ENCODE measurements at places on chromosomes 7 and 10.

GRCh38 chr10:125451319-125451718 lies 231.6 kb downstream of the TEX36 start:
- DNase-seq = no peak

DNA sequence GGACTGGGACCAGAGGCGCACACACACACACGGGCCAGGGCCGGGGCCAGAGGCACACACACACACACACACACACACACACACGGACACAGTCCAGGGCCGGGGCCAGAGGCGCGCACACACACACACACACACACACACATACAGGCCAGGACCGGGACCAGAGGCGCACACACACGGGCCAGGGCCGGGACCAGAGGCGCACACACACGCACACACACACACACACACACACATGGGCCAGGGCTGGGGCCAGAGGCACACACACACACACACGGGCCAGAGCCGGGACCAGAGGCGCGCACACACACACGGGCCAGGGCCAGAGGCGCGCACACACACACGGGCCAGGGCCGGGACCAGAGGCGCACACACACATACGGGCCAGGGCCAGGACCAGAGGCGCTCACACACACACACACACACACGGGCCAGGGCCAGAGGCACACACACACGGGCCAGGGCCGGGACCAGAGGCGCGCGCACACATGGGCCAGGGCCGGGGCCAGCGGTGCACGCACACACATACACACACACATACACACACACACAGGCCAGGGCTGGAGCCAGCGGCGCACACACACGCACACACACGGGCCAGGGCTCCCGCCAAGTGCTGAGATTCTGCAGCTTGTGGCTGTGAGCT lies 268.8 kb downstream of the ELFN1 start:
- DNase-seq = no peak

DNA sequence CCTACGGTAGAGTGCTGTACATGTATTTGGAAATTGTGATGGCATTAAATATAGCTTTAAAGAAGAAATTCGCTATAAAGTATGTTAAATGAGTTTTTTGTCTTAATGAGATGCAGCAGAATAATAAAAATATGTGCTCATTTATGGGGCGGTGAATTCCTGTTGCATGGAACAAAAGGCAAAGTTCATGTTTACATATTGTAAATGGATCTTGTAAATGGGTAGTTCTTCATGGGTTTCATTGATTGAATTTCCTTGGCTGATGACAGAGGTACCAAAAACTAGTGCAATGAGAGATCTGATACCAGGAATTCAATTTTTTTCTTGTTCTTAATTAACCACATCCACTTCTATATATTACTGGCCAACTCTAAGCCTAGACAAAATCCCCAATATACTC lies 284.2 kb downstream of the SUGCT start:
- DNase-seq = no peak

DNA sequence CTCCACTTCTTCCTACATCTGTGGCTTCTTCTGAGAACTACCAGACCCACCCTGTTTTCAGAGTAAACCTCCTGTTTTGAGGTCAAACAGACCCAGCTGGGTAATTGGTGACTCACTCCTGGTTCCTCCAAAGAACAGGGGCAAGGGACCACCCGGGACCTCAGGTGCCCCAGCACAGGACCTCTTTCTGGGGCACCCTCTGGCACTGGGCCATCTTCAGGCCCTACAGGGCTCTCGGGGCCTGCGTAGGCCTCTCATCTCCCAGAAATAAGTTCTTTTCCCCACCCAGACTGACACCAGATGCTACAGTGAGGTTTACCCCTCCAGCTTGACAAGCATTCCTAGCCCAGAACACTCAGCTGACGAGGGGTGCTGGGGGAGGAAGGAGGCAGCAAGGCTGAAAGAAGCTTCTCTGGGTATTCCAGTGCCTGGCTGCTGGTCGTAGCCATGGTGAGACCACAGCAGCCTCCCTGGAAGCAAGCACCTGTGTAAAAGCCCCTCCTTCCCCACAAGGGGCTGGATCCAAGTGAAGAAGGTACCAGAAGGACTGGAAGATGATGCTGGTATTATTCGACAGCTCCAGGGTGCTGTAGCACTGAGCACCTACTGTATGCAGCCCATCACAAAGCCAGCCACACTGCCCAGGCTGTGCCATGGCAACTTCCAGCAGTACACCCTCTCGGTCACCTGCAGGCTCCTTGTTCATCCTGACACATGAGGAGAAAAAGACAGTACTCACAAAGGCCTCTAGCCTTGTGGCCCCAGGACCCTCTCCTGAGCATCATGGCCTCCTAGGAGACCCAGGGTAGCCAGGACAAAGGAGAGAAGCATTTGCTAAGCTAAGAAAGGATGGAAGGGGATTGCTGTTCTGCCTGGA lies 47.4 kb downstream of the ALOX5 start:
- DNase-seq = no peak

GRCh38 chr10:117609095-117609795 lies 66.7 kb downstream of the EMX2 start:
- no peak for DNase-seq

- DNase-seq = no peak
Observed at GRCh38 chr7:2720024-2720423, 32.0 kb downstream of the AMZ1 start.

DNA sequence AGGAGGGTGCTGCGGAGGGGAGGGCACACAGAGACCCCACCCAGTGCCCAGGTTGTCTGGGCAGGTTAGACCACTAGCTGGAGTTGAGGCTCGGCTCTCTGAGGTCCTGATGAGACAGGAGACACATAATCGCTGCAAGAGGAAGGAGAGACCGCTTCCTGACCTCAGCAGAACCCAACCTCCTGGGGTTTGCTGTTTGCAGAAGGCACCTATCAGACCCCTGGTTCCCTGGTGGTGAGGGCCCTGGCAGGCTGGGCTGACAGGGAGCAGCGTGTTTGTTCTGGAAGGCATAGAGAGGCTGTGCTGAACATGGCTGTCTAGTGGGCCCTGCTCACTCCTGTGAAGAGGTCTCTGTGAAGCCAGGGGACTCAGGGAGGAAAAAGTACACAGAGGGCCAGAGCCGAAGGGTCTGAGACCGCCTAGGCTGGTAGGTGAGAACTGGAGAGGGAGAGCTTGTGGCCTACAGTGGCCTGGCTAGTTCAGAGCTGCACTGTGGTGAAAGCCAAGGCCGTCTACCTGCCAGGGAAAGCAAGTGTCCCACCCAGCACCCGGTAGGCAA lies 39.4 kb upstream of the NPFFR1 start:
- DNase-seq = no peak

GRCh38 chr7:152924238-152924637 lies 164.7 kb downstream of the ACTR3B start:
- DNase-seq = no peak

DNA sequence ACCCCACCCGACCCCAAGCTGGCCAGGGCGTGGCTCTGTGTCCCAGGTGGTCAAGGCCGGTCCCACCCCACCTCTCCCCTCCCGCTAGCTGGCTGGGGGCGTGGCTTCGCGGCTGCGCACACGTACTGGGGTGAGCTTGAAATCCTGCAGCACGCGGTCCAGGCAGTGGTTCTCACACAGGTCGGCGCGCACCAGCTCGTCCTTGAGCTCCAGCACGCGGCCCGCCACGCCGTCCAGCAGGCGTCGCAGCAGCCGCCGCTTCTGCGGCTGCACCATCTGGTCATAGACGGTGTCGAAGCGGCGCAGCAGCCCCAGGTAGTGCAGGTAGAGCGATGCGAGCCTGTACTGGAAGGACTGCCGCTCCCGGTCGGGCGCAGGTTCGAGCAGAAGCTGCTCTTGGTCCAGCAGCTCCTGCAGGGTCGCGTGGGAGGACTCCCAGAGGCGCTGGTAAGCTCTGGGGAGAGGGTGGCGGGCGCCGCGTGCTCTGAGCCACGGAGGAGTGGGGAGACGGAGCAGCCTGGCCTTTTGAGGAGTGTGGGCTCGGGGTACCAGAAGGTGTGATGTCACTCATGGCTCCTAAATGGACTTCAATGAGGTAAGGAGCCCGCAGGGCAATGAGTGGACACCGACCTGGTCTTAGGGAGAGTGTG lies 5.8 kb downstream of the H2BK1 start:
- DNase-seq = no peak

GRCh38 chr10:20948686-20949327 lies 51.7 kb upstream of the NEBL start:
- no peak for DNase-seq

DNA sequence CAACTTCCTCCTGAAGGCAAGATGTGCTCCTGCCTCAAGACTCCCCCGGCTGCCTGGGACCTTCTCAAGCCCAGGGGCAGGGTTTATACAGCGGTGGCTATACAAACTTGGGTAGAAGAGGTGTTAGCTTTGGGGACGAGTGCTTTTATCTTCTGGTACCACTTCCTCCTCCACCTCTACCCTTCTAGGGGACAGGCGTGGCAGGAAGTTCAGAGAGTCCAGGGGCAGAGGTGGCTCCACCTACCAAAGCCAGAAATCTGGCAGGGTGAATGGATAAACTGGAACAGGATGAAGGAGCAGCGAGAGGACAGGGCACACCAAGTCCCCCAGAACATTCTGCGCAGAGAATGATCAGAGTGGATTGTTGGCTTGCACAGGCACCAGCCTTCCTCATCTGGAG lies 24.0 kb upstream of the TM9SF3 start:
- DNase-seq = no peak

- DNase-seq = no peak
Observed at GRCh38 chr10:72567421-72567820, 58.5 kb downstream of the MICU1 start.

DNA sequence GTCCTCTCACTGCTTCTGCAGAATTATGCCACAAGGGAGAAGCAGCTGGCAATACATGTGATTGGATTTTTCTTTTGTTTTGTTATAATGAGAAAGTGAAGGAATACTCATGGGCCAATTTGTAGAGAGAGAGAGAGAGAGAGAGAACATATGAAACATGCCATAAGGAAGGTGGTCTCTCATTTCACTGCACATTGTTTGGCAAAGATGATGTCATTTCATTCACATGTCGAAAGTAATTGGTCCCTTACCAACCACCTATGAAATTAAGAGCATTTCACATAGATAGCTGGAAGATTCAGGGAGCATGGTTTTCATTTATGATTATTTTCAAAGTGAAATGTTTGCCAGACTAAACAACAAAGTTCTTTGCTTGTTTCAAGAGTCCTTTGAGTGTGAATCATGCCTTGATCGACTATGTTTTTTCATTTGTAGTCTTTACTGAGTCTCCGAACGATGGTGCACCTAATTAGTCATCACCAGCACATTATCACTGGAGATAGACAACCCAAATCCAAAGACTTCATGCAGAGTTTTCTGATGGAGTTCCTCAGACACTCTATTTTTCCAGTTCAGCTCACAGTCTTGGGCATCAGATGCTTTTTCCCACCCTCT lies 130.1 kb upstream of the ZEB1 start:
- no peak for DNase-seq

DNA sequence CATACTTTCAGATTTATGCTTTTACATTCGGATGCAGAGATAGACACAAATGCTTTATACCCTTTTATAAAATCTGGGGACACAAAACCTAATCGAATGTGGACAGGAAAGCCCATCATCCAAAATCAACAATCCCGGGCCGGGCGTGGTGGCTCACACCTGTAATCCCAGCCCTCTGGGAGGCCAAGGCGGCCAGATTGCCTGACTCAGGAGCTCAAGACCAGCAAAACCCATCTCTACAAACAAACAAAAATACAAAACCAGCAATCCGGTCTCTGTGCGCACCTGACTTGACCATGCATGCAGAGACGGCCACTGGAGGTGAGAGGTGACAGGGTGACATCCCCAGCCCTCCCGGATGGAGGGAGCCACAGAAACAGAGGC lies 13.5 kb downstream of the COBL start:
- no peak for DNase-seq

- no peak for DNase-seq
Observed at GRCh38 chr7:20514364-20514763, 101.1 kb upstream of the ABCB5 start.

GRCh38 chr7:34672430-34672829 lies 14.4 kb downstream of the NPSR1 start:
- no peak for DNase-seq

- DNase-seq = no peak
Observed at GRCh38 chr10:28463141-28463540, 69.8 kb upstream of the WAC start.

- DNase-seq = no peak
Observed at GRCh38 chr10:86678999-86679792, 10.9 kb downstream of the LDB3 start.
